ENCODE measurements at places on chromosomes 11 and 22.

- DNase-seq = no peak
Measured at GRCh38 chr11:114027926-114028325, 31.6 kb upstream of the ZBTB16 start.

DNA sequence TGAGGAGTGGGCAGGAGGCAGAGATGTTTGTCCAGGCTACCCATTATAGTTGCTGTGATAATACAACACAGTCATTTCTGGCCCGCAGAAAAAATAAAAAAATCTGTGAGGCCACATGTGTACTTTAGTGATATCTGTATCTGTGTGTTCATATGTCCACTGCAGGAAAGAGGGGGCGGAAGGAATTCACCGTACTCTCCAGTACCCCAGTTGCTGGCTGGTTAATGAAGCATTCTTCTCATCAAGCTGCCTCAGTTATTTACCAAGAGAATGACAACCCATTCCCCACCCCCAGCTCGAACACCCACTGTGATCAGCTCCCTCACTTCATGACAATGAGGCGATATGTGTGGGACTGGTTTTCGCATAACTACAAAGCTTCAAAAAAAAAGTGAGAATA is 309.3 kb downstream of the SOX6 start:
- DNase-seq = no peak

DNA sequence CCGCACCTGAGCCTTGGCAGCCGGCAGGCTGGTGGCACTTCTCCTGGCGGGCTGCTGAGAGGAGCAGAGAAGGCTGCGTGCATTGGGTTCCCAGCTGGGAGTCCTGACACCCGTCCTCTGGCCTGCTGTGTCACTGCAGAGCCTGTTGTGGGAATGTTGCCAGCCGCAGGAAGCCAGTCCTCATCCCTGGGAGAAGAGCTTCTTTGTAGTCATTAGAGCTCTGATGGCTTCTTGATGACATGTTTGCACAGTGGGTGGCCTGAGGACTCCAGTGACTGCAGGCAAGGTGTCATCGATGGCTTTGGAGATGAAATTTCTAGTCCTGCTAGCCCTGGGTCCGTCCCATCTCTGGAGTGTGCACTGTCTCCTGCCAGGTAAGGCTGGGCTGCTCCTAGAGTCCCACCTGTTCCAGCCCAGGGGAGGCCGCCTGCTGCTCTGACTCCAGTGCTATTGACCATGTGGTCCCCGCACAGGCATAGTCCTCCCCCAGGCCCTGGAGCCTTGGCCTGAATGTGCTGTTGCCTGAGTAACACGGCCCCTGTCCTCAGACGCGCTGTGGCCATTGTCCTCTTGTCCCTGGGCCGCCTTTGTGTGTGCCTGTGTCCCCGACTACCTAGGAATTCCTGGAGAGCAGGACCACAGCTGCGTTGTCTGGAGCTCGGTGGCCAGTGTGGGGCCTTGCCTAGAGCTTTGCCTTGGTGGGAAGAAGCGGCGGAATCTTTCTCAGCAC is 129.2 kb downstream of the CACNA1I start:
- DNase-seq = no peak

GRCh38 chr11:76161261-76161961 is 44.9 kb downstream of the WNT11 start:
- no peak for DNase-seq

GRCh38 chr11:57338142-57338541 is at the start of gene P2RX3:
P2RX3 (plus strand) TSS chr11:57338352; CDS start chr11:57338551, 199 bp downstream.
- DNase-seq = no peak

DNA sequence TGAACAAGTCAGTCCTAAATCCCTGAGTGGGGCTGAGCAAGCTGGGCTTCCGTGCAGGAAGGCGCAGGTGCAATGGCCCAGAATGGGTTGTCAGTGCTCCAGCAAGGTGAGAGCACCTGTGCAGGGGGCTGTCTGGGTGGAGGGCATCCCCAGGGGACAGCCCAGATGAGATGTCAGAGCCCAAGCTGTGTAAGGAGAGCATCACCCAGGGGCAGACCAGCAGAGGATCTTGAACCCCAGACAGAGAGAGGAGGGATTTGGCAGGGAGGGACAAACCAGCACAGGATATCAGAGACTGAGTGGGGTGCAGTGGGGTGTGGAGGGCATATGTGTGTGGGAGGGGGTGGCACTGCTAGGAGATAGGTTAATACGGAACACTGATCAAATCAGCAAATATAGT is 114.9 kb upstream of the TMEM45B start:
- DNase-seq = no peak

- no peak for DNase-seq
Measured at GRCh38 chr11:490186-490929, 16.7 kb downstream of the RNH1 start.
